ENCODE measurements at places on chromosomes 7 and 10.

DNA sequence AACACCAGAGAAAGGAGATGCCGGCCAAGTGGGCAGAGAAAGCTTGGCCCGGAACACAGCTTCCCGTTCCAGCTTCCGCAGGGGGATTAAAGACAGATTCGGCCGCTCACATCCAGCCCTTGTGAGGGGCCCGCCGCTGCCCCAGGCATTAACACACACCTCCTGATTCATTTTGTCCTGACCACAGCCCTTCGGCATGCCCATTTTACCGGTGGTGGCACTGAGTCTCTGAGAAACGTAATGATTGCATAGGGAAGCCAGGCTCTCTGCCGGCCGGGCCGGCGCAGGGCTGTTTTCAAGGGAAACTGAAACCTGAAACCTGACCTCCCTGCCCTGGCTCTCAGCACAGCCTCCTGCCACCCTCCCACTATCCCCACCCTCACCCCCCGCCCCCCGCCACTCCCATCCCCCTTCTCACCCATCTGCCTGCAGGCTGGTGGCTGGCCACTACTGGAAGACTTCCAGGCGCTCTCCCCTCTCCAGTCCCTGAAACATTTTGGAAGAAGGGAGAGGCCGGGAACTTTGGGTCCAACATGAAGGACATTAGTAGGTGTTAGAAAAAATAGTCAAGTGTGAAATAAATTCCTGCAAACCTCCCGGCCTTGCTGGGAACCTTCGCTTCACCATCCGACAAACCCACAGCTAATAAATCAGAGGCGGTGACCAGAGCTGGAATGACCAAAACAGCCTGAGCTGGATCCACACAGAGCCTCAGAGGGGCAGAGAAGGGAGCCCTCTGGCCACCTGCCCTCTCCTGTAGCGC lies 83.5 kb upstream of the CUX1 start:
- DNase-seq, result no peak

- DNase-seq, result no peak
These were observed 291.6 kb upstream of the PODXL start for GRCh38 chr7:131848033-131848432.

DNA sequence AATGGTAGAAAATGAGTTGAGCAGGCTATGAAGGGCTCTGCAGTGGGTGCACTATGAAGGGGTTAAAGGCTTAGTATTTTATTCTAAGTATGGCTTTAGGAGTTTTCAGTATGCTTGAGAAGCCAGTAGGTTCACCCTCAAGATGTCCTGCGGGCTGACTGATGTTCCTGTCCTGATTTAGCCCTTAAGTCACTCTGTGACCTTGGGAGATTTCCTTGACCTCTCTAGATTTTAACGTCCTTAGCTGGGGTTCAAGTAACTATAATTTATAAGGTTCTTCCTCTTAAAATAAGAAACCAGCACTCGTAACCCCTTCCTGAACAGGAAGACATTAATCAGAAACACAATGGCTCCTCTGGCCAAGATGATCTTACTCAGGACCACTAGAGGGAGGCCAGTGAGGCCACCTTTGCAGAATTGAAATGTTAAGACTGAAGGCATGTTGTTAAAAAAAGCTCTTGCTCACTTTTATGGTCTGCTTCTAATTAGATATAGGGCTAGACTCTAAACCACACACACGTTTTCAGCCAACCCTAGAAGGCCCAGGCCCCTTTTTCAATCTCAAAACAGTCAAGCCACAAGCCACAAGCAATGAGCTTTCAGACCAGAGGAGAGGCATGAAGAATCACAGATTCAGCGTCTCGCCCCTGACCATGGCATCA lies 41.9 kb downstream of the CDK1 start:
- DNase-seq, result no peak

DNA sequence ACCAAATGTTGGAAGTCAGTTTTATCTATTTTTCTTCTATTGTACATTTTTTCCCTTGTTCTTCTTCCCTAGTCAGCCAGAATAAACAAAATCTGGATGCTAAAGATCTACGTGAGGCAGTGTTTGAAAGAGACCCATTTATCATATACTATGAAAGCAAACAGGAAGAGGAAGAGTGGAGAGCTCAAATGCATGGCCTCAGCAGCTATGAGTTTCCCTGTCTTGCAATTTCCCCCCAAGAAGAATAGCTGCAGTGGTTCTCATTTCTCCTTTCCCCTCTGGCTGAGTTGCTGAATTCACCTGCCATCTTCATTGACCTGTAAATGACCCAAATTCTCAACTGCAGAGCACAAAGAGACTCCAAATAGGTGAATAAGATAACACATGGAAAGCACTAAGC lies 347.1 kb upstream of the NRP1 start:
- DNase-seq, result no peak

DNA sequence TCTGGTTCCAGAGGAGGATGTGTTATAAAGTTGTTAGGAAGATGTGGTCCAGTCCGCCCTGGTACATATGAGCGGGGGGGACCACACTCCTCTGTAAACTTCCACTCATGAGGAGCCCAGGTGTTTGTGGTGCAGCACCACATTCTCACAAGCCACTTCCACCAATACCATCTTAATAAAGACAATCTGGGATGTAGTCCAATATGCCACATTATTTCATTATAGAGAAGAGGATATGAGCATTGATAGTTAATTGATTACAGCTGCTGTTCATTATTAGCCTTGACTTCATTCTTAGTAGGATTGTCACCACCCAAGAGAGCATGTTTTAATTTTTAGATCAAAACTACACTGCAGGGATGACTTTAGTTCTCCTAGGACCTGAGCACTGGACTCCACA lies 40.5 kb downstream of the ERCC6 start:
- DNase-seq, result no peak

GRCh38 chr10:69819716-69820506 lies 18.2 kb downstream of the COL13A1 start:
- DNase-seq, result no peak

DNA sequence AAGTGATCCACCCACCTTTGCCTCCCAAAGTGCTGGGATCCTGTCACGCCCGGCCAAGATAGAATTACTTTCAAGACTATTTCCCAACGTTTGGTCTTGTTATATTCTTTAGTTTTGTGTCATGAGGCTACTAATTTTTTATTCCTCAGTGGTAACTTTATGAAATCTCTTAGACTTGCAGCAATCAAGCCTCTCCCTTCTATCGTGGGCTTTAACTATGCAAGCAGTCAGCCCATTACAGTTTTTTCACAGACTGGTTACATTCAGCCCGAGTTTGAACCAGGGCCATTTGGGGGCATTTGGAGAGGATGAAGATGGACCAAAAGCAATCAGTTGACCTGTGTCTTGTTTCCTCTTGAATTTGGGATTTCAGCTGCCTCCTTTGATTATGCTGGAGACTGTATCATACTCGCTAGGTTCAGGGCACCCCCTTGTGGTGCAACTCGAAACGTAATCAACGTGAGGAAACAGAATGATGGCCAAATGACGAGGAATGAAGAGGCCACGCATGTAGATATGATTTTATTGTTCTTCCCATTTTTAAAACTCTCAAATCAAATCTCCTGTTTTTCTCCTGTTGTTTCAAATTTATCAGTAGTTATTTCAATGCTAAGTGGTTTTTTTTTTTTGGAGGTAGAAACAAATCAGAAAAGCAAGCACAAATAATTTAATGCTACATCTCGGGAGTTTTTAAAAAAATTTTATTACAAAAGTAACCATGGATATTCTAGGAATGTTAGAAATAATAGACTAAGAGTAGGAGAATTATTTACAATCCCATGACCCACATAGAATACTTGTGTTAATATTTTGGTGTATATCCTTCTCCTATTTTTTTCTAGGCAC lies 151.6 kb downstream of the KIAA1217 start:
- no peak for DNase-seq

GRCh38 chr10:34792881-34793280 lies 22.2 kb downstream of the PARD3 start:
- no peak for DNase-seq

DNA sequence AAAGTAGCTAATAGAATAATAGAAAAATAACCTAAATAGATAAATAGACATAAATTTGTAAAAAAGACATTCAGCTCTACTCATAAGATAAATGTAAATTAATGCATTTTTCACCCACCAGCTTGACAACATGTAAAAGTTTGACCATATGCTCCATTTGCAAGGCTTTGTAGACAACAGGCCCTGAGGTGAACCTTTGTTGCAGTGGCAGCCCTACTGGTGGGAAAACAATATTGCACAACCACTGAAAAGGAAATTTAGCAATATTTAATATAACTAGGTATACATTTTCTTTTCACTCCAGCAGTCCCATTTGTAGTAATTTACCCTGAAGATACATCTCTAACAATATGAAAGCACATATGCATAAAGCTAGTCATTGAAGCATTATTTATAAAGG lies 39.0 kb upstream of the ADRA2A start:
- no peak for DNase-seq

GRCh38 chr7:55055479-55055878 lies 36.7 kb downstream of the EGFR start:
- DNase-seq, result no peak

- no peak for DNase-seq
These were observed 138.3 kb upstream of the ADCY1 start for GRCh38 chr7:45435846-45436245.

GRCh38 chr7:153657182-153657800 lies 394.9 kb upstream of the DPP6 start:
- no peak for DNase-seq

GRCh38 chr10:99869581-99870122 lies 87.2 kb downstream of the ABCC2 start:
- DNase-seq, result no peak

- no peak for DNase-seq
These were observed 62.9 kb upstream of the VKORC1L1 start for GRCh38 chr7:65809982-65810288.

- DNase-seq, result no peak
These were observed 17.0 kb downstream of the CPA4 start for GRCh38 chr7:130309986-130310385.

- no peak for DNase-seq
These were observed 13.2 kb downstream of the WAC start for GRCh38 chr10:28545967-28546644.

DNA sequence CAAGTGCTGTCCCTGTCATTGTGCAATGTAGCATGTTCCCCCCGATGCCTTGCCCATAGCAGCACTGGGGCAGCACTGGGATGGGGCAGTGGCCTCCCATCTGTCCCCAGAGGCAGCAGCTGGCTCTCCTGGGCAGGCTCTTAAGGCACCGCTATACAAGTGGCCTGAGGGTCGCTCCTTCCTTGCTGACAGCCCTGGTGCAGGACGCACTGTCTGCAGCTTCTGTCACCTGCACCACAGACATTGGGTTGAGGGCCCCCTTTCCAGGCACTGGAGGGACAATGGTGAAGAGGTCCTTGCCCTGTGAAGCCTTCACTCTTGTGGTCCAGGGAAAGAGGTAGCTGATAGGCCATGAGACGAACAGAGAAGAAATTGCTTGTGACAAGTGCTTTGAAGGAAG lies 10.6 kb downstream of the CPSF4 start:
- DNase-seq, result no peak

- DNase-seq, result no peak
These were observed 55.0 kb downstream of the HDAC9 start for GRCh38 chr7:18550574-18550973.

GRCh38 chr10:120689777-120690529 lies 161.2 kb upstream of the WDR11 start:
- DNase-seq, result no peak

GRCh38 chr10:44326474-44327030 lies 58.3 kb downstream of the CXCL12 start:
- no peak for DNase-seq

GRCh38 chr10:1977461-1977860 lies 240.1 kb upstream of the ADARB2 start:
- no peak for DNase-seq

DNA sequence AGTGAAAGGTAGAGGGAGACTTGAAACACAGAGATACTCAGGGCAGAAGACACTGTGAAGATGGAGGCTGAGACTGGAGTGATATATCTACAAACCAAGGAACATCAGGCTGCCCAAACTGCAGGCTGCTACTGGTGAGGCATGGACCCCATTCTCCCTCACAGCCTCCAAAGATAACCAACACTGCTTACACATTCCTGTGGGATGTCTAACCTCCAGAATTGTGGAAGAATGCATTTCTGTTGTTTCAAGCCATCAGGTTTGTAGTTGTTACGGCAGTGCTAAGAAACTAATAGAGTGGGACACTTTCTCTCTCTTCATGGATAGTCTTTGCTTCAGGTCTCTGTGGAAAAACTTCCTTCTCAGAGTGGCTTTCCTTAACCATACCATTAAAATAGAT lies 182.6 kb upstream of the TMEM106B start:
- no peak for DNase-seq

GRCh38 chr7:22301790-22302189 lies 55.2 kb downstream of the RAPGEF5 start:
- no peak for DNase-seq

GRCh38 chr7:87147500-87147899 lies 4.8 kb upstream of the DMTF1 start:
- no peak for DNase-seq

DNA sequence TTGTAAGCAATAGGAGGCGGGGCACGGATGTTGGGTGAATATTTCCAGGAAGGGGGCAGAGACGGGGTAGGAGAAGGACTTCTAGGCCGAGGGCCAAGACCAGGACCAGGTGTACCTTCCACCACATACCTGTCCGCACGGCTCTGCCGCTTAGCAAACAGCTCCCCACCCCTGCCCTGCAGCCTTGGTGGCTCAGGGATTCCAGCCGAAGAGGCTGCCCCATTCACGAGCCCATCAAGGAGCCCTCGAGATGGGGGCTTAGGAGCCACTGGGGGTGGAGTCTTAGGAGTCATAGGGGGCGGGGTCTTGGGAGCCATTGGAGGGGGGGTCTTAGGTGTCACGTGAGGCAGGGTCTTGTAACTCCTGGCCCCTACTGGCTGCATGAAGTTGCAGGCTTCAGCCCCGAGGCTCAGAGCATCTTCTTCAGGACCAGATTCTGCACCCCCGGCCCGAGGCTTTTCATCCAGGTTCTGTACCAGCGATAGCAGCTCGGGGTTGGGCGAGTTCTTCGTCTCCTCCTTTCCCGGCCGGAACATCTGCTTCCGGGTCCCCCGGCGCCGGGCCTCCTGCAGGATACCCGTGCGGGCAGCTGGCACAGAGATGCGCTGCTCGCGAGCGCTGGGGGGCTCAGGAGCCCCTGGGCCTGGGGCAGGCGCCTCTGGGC lies 6.1 kb upstream of the MYOZ1 start:
- no peak for DNase-seq

DNA sequence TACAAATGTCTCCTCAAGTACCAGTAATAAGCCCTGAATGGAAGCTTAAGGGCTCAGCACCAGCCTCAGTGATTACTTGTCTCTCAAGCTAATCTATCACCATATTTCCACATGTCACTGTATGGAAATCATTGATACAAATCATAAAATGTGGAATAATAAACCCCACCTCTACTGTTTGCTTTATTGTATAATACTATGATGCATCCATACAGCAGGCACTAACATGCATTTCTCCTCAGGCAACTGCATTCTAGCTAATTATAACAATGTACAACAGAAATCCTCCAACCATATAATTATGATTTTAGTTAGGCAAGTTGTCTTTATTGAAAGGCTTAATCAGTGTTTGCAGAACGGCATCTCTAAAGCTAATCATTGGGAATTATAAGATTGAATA lies 26.2 kb downstream of the CRPPA start:
- DNase-seq, result no peak

GRCh38 chr10:104928734-104929133 lies 287.6 kb downstream of the SORCS3 start:
- no peak for DNase-seq

- no peak for DNase-seq
These were observed 149.1 kb upstream of the ADO start for GRCh38 chr10:62655337-62655994.
